Ecto neural progenitor cell (in vitro differentiated cells): ENCODE measurements at places on chromosomes 3 and 15.

DNA sequence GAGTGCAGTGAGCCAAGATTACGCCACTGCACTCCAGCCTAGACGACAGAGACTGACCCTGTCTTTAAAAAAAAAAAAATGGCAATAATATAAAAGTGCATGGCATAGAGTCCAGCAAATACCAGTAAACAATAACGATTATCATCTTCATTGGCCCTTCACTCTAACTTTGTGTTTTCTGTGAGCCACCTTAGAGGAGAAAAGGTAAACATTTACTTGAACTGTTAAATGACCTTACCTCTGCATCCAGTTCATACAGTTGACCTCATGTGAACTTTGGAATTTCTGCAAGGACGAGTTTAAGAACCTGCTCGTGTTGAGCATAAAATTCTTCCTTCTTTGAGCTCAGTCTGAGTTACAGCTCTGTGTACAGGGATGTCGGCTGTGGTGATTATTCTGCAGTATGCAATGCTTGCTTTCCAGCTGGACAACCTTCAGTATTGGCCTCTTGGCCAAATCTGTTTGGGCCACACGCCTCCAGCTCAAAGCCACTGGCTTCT is 56.6 kb downstream of the RLBP1 start:
- DNase-seq, result no peak

DNA sequence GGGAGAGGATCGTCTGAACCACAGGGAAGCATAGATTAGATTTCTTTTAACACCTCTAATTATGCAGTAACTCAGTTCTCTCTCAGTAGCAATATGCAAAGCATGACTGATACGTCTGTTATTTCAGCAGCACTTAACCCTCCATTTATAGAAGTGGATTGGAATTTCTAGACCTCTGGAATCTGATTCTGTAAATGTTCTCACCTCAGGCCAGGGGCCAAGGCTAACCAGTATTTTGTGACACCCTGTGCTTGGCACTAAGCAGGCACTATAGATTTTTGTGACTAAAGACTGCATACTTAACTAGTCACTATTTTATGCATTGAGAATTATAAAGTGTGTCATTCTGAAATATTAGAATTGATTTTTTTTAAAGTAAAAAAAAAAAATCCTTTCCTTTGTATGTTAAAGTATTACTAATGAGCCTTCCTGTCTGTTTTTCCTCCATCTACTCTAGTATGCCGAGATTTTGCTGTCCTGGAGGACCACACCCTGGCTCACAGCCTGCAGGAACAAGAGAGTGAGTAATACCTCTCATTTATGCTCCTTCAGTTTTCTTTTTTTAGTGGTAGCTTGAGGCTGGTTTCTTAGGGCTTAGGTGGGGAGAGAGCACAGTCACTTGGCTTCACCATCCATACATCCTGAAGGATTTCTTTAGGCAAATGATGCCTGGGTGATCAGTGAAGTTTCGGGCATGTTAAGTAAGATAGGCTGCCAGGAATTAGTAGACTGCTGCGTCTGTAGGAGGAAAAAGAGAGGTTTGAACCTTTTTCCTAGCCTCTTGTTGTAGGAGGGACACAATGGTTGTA is 26.5 kb upstream of the UTS2B start:
- DNase-seq, result no peak

- DNase-seq, result no peak
Measured at GRCh38 chr3:114499976-114500375, 206.1 kb downstream of the TIGIT start.

GRCh38 chr3:71564361-71564760 is 19.2 kb downstream of the FOXP1 start:
- no peak for DNase-seq

DNA sequence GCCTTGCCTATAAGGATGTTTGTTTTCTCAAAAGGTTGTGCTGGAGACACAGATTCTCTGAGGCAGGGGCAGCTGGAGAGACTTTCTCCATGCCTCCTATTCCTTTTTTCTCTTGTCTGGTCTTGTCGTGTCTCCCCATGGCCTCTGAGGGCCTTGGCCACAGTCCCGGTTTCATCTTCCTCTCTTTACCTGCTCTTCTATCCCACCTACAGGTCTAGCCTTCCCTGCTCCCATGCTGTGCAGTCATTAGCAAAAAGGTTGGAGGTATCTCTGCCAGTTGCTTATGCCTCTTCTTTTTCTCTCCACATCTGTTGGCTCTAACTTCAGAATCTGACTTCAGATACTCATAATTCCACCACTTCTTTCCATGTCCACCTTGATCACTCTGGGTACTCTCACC is 191.1 kb downstream of the IL20RB start:
- DNase-seq, result no peak

- DNase-seq, result no peak
Measured at GRCh38 chr3:99648101-99648500, 9.7 kb downstream of the COL8A1 start.

DNA sequence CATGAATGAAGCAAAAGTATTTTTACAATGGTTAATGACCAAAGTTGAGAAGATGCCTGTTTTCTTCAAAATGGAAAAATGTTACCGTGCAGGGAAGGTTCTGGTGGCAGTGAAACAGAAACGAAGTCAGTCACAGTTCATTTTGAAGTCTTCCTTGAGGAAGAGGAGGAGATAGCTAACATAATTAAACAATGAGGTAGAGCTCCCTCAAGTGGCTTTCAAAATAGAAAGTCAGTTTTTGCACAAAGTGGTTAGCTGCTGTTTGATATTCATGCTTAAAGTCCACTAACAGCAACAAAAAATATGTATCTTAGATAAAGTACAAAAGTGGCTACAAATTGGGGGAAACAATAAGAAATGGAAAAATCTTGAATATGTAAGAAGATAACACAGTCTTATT is 87.3 kb downstream of the TFG start:
- DNase-seq, result no peak

DNA sequence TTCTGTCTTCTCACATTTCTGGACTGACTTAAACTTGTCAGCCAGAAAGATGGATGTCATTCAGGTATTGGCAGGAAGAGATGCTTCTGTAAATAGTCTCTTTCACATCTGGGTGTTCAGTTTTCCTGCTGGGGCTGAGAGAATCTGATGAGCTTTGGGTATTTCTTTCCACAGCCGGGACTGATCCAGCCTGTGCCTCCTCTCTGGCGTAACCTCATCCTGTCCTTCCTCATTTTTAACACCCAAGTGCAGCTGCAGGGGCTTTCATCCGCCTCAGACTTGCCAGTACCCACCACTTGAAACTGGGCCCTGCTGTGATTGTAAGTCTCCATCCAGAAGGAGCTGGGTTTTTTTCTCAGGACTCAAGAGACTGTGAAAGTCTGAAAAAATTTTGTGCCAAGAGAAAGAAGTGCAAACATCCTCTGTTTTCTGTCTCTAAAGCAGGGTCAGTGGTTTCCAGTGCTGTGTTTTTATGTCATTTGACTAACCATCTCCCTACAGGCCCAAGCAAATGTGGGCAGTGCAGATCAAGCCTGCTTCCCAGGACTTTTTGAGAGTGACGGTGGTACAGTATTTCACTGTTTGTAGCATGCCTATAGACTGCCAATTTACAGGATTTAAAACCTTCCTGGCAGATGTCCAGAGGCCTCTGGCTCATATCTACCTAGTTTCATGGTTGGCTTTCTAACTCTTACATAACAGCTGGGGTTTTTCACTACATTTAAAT is 342.7 kb downstream of the PTPRG start:
- DNase-seq, result no peak

DNA sequence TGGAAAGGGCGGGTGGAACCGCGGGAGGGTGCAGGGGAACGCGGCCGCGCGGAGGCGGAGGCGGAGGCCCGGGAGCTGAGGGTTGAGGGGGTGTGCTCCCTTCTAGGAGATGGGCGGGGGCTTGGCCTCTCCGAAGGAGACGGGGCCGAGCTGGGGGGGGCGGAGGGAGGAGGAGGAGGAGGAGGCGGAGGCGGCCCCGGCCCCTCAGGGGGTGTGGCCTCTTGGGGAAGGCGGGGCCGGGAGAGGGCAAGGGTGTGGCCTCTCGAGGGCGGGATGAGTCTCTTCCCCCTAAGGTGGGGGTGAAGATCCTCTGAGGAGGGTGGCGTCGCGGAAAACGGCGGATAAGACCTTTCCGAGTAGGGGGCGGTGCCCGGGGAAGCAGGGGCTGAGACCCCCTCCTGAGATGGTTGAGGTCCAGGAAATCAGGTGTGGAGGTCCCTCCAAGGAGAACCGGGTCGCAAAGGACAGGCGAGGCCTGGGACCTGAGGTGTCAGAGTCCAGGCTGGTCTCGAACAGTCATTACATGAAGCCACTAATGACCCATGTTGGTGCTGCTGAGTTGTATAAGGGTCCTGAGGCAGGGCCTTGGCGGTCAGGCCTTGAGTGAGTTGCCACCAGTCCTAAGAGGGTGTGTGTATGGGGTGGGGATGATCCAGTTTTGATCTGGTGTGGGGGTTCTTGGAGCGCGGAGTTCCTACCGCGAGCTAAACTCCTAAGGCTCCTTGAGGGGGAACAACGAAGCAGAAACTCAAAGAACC is 759 bp downstream of the WDR6 start:
- peak; percentile 96 for DNase-seq

GRCh38 chr15:82805994-82806406 is at the start of gene FSD2:
Gene FSD2, minus strand, starts transcription at chr15:82806069. Its CDS starts 18,679 bp downstream, at chr15:82787390.
- no peak for DNase-seq

DNA sequence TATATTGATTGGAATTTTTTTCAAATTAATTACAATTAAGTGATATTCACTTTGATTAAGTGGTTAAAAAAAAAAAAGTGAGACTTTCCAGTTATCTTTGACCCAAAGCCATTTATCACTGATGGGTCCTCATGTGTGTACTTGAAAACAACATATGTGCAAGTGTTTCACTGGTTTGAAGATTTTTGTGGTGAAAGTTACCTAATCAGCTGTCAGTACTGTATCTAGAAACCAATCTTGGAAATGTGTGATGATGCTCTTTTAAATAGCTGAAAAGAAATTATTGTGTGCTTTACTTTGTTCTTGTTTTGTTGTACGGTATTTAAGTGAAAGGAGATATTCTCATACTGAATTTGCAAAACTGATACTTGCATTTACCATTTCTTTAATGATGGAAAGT is 11.6 kb upstream of the XCR1 start:
- no peak for DNase-seq

GRCh38 chr15:68207176-68207935 is 2.2 kb upstream of the CALML4 start:
- no peak for DNase-seq

- no peak for DNase-seq
Measured at GRCh38 chr3:156341332-156341731, 213.6 kb downstream of the SSR3 start.

GRCh38 chr3:20185331-20185678 is 701 bp downstream of the SGO1 start:
- DNase-seq, result no peak

DNA sequence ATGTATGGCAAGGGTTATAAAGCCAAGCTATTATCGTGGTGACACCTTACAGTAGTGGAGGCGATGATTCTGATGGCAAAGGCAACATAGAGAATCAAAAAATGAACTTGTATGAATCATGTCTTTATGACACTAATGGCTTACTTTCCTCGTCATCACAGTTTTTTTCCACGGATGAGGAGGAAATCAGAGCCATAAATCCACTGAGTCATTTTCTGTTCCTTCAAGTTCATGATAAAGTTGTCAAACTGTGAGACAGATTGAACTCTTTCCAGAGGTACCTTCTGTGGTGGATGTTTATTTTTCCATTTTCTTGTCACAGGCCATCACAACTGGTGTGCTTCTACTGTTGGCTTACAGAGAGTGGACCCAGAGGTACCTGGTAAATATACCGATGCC is 8.5 kb downstream of the TMEM212 start:
- DNase-seq, result no peak

DNA sequence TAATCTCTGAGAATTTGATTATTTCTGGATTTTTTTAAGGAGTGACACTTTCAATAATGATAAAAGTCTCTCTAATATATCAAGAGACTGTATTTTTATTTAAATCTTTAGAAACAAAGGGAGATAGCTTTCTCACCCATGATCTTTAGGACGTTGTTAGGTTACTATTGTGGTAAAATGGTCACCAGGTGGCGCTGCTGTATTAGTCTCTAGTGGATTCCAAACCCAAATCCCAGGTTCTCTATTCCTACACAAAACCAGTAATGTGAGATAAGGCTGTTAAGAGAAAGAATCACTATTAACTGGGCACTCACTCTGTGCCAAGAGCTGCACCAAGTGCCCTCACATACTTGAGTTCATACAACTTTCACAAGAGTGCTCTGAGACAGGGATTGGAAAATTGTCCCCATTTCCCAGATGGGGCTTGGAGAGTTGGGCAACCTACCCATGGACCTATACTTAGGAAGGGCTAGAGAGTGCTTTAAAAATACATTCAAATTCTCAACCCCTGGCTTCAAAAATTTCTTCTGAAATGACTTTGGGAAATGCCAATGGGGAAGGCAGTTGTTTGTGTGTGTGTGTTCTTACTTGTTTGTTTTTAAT is 593.4 kb upstream of the TGFBR2 start:
- DNase-seq, result peak; percentile 57

DNA sequence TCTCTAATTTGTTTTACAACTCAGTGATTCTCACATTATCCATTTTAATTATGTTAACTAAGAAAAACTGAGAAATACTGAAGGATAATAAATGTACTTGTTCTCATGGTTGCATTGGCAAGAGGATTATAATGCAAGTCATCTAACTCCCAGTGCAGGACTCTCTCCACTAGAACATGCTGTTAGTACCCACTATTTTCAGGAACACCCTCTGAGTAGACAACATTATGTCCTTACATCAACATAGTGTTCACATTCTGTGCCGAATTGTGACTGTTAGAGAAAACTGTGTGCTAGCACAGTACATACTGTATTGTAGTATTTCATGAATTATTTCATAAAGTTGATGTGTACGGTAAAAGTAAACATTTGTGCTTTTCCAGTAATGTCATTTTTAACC is 80.1 kb downstream of the LEKR1 start:
- no peak for DNase-seq

DNA sequence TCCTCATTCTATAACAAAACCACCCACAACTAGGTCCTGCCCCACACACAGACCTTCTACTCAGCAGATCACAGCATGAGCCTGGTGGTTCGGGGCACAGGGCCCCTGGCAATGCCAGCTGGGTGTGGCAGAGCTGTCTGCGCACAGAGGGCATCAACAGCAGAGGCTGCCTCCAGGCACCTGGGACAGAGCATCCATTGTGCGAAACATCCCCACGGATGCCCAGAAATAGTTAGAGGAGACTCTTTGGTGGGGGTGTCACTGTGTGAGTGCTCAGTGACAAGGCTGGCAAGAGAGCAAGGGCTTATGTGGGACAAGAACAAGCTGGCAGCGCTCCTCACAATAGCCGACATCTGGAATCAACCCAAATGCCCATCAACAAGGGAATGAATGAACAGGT is 487.4 kb upstream of the PROK2 start:
- no peak for DNase-seq

DNA sequence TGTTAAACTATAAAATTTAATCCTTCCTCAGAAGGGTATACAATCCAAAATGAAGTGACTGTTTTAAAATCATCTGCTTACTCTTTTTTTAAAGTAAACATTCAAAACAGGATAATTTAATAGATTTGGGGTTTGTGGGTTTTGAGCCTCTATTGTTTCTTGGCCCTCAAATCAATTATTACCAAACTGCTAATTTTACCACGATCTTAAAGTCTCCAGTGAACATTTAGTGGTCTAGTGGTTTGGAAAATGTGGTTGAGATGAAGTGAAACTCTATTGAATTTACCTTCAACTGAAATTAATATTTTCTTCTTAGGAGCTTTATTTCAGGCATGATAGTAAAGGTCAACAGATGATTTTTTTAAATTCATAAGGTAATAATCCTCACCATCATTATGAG is 11.2 kb upstream of the ATP11B start:
- DNase-seq, result no peak

GRCh38 chr3:50607271-50608091 is 4.1 kb downstream of the CISH start:
- no peak for DNase-seq
